Dermis microvascular lymphatic vessel endothelial cell (primary cell): ENCODE measurements at places on chromosomes 13 and 19. TPM values are rescaled to one million over a fixed set of nuclear protein-coding genes. Genes with fewer than 3 reads are reported as not detected.

- no peak for DNase-seq
These were observed 14.3 kb downstream of the RASA3 start for GRCh38 chr13:114118086-114118485.

- DNase-seq: no peak
These were observed 2.1 kb downstream of the HAMP start for GRCh38 chr19:35284153-35285094.

The ANKLE1 gene
- total RNA-seq: 0.51 and 0.63 TPM in 2 replicates

The GZMM gene
- total RNA-seq: not detected in 2 replicates

DNA sequence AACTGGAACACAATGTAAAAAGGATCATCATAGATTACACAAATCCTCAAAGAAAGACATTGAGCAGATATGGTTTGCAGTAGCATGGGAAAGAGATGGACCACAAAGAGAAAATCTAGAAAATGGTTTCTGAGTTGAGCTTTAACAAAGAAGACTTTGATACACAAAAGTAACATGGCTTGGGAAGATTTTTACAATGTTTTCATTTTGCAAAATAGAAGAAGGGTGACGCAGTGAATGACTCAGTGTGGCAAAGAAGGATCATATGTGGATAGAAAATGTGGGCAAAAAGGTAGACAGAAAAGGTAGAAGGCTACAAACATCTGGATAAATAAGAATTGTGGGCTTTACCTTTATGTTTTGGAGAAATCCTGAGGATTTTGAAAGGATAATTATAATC lies 1220.5 kb downstream of the PCDH17 start:
- no peak for DNase-seq

GRCh38 chr19:46466536-46467196 lies 4.7 kb downstream of the PNMA8A start:
- DNase-seq: no peak

- DNase-seq: peak; percentile 83
These were observed 9.3 kb downstream of the HOOK2 start for GRCh38 chr19:12766051-12766521.

GRCh38 chr13:38429916-38430315 lies 80.3 kb downstream of the UFM1 start:
- no peak for DNase-seq

GRCh38 chr13:66567899-66568612 lies 662.1 kb downstream of the PCDH9 start:
- DNase-seq: no peak

GRCh38 chr19:869245-870177 lies 10.0 kb downstream of the CFD start:
- DNase-seq: peak; percentile 91

The PRSS57 gene
- not detected in 2 replicates for total RNA-seq

The CALR3 gene
- not detected in 2 replicates for total RNA-seq

DNA sequence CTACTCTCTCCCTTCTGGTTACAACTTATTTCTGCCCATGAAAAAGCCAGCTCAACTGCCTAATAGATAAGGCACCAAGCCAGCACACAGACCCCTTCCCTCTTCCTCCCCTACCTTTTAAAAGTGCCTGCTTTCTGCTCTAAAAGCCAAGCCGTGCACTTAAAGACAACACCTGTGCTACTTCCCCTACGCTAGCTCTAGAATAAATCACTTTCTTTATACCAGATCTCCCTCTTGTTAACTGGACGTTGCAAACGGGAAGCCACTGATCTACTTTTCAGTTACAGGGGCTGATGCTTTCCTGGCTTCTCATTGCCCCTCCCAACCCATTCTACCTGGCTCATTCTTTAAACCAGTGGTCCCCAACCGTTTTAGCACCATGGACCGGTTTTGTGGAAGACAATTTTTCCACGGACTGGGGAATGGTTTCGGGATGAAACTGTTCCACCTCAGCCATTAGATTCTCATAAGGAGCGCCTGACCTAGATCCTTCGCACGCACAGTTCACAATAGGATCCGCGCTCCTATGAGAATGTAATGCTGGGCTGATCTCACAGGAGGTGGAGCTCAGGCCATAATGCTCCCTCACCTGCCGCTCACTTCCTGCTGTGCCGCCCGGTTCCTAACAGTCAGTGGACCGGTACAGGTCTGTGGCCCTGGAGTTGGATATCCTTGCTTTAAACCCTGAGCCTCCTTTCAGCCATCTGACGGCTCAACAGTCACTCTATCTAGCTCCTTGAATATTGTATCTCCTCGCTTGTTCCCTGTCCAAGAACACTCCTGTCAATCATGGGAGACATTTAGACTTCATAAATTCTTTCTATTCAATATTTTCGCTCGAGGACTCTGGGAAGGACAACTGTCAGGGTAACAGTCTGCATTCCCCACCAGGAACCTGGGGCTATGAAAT lies 841 bp upstream of the ZNF223 start:
- DNase-seq: peak; percentile 16

The CHAF1A gene
- total RNA-seq: 8.7 and 11.6 TPM in 2 replicates

- no peak for DNase-seq
These were observed 93.7 kb upstream of the SGCG start for GRCh38 chr13:23086968-23087623.

The SLC5A5 gene
- total RNA-seq: not detected in 2 replicates

The PBX4 gene
- 0.13 TPM in 1 of 2 replicates, not detected in the other for total RNA-seq

GRCh38 chr13:41402691-41403511 lies 54.4 kb upstream of the RGCC start:
- no peak for DNase-seq

- DNase-seq: no peak
These were observed 5.7 kb downstream of the CARS2 start for GRCh38 chr13:110700186-110700585.

DNA sequence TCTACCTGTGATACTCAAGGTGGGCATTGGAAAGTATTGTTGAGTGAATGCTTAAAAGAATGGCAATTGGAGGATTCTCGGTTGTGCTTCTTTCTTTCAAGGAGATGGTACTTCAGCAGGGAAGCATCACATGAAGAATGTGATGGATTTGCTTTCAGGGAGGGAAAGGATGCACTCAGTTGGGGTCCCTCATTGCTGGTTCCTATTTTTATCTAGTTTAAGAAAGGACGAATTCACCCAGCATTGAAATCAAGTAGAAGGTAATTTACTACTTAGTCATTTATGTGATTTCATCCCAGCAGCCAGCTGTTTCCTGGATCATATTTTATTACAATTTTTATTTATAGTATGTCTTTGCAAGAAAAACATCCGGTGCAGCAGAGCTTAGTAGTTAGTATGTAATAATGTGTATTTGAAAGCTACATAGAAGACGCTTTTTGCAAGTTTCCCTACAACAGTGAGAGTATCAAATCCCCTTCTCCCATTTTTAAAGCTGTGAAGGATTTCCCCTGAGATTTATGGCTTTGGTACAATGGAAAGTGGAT lies 417.9 kb downstream of the GPC5 start:
- DNase-seq: no peak

GRCh38 chr13:44575741-44576350 lies at the start of gene TSC22D1:
TSS of gene TSC22D1 (minus strand) at chr13:44576330. CDS start at chr13:44576074, 256 bp downstream.
- DNase-seq: no peak

DNA sequence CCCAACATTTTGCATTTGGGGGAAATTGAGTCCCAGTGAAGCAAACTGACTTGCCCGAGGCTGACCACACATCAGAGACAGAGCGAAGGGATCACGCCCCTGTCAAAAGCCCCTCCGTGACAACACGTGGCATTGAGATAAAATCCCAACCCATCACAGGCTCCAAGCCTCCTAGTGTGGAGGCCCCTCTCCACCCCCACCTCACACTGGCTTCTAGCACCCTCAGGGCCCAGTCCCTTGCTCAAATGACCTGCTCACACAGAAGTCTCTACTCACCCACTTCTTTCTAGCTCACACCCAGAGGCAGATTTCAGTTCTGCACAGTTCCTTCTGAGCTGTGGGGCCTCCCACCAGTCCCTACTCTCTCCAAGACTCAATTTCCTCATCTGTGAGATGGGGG lies 10.3 kb downstream of the HPN start:
- no peak for DNase-seq

The DNASE2 gene
- 19.1 and 33.5 TPM in 2 replicates for total RNA-seq

The AMH gene
- total RNA-seq: 0.64 and 1.8 TPM in 2 replicates

DNA sequence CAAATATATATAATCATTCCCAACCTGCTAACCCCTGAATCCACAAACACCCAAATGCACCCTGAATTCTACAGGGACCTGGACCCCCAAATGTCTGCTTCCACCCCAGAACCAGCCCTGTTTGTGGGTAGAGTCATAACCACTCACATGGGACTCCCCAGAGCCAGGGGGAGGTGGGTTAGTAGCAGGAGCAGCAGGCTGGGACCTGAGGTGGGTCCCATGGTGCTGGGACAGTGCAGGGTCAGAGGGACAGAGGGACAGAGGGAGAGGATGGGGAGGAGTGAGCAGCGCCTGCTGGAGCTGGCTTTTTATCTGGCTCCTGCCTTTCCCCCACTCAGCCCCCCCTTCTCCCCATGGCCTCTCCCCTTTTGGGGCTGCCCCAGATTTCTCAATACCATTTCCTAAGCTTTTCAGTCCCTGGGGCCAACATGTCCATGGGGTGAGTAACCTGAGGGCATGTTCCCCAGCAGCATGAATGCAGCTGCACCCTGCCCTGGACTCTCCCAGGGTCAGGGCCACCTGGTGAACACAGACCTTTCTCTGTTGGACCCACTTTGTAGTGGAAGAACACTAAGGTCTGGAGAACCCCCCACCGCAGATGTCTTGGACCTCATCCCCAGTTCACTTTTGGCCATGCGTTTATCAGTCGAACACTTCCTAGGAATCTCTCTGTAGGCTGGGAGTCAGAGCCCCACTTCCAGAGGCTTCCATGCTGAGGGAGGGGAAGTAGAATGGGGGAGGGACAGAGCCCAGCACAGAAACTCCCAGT lies at the start of gene C3:
Gene C3 (minus strand): TSS at position 282 of the 769 bp plus-strand sequence. CDS start 61 bp downstream, at position 221.
- no peak for DNase-seq

DNA sequence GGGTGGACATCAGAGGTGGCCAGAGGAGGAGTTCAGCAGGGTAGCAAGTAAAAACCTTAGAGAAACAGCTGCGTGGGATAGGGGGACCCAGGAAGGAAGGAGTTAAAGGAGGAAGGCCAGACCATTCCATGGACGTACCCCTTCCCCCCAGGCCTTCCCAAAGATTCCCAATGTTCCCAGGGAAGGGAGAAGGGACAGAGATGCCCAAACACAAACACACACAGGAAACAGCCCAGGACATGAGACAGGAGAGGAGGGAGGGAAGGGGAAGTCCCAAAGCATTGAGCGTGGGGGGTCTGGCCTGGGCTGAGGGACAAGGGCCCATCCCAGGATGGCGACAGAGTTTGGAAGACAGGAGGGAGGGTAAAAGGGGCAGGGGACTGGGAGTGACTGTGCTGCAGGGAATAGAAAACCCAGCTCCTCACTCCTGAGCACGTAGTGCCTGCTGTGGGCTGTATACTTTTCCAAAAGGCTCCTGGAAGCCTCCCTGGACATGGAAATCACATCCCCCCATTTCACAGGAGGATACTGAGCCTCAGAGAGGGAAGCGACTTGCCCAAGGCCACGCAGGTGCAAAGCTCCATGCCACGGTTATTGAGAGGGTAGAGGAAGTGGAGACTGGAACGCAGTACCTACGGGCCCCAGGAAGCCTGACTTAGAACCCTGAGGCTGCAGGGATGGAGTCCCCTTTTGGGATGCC lies 1.1 kb downstream of the SYDE1 start:
- no peak for DNase-seq

DNA sequence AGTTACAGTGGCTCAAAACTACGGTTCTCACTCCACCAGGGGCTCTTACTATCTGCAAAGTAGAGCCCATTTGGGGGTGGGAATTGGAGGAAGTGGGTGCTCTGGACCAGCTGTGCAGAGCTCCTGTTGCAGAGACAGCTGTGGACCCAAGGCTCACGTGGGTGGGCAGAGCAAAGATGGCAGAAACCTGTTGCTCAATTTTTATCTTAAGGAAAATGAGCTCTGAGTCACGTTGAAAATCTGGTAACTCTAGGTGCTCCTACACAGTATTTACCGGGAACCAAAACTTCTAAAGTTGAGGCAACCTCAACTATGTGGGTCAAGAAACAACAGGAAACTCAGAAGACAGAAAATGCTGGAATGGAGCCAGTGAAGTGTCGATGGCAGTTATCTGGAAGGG lies 30.2 kb upstream of the SLC15A1 start:
- DNase-seq: no peak

DNA sequence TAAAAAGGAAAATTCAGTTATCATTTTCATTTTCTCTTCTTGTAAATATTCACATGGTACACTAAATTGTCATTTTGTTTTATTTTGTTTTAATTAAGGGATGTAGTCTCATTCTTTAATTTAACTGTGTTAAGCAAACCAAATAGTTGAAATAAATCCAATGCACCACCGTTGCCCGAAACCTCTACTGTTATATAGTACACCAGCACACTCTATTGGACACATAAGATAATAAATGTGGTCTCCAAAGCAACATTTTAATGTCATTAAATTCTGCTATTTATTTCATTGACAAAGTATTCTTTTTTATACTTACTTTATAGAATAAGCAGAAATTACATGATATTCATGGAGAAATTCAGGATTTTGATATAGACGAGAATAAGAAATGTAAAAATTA lies 156.4 kb upstream of the FREM2 start:
- peak; percentile 3 for DNase-seq

- no peak for DNase-seq
These were observed 159.4 kb downstream of the NHLRC3 start for GRCh38 chr13:39197647-39198007.

- peak; percentile 56 for DNase-seq
These were observed 178.4 kb downstream of the COL4A1 start for GRCh38 chr13:110128546-110128945.

- DNase-seq: no peak
These were observed 2.8 kb upstream of the KCNJ14 start for GRCh38 chr19:48452289-48453190.

DNA sequence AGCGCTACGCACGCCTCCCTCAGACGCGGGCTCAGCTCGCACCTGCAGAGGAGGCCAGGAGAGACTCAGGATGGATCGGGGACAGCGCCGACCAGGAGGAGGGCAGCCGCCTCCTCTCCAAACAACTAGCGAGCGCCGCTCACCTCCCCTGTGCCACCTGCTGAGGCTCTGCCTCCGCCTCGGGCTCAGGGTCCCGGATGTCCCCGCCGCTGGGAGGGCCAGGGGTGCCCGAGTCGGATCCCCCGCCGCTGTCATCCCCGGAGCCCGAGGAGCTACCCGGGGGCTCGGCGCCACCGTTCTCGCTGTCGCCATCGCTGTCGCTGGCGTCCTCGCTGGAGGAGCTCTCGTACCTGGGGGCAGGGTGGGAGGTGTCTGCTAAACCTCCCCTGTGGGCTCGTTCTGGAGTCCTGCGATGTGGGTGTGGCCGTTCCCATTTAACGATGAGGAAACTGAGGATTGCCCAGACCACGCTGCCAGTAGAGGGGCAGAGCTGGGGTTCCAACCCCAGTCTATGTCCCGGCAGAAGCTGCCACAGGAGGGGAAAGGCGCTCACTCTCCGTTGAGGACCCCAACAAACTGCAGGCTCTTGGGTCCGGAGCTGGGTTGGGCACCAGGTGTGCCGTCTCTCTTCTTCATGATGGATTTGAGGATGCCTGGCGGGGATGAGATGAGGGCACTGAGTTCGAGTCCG lies 9.2 kb downstream of the KANK3 start:
- DNase-seq: no peak

The EPSTI1 gene
- total RNA-seq: 2.3 and 3.4 TPM in 2 replicates

DNA sequence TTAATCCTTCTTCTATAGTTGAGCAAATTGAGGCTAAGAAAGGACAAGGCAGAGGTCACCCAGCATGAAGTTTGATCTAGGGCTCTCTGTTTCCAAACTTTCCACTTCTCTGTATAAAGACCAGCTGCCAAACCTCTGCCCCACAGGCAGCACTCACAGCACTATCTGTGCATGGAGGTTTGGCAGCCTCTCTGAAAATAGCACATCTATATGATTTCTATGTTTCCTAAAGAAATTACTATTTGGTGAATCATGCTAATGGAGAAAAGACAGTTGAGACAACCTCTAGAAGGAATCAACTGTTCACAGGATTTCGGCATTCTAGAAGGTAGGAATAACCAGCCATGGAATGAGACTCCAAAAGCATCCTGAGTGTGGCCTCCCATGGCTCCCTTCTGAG lies 554.5 kb downstream of the IRS2 start:
- no peak for DNase-seq
